B cell (primary cell): ENCODE measurements at places on chromosomes 1 and 21.

GRCh38 chr1:195336812-195337211, 1271.4 kb downstream of the KCNT2 start:
- H3K4me3 ChIP-seq = no peak overlapping the region
- H3K36me3 ChIP-seq = no peaks in the 10 kb centered on the region
- no peaks in the 10 kb centered on the region for H3K27me3 ChIP-seq
- no peak for DNase-seq
- H3K27ac ChIP-seq = no peak overlapping the region
- no peaks in the 10 kb centered on the region for H3K4me1 ChIP-seq

- DNase-seq = no peak
- H3K4me1 ChIP-seq = peaks cover 45% of the 10 kb centered on the region
- no peak overlapping the region for H3K4me3 ChIP-seq
- H3K27ac ChIP-seq = no peak overlapping the region
Observed at GRCh38 chr1:9592510-9593075, 3.9 kb downstream of the TMEM201 start.

DNA sequence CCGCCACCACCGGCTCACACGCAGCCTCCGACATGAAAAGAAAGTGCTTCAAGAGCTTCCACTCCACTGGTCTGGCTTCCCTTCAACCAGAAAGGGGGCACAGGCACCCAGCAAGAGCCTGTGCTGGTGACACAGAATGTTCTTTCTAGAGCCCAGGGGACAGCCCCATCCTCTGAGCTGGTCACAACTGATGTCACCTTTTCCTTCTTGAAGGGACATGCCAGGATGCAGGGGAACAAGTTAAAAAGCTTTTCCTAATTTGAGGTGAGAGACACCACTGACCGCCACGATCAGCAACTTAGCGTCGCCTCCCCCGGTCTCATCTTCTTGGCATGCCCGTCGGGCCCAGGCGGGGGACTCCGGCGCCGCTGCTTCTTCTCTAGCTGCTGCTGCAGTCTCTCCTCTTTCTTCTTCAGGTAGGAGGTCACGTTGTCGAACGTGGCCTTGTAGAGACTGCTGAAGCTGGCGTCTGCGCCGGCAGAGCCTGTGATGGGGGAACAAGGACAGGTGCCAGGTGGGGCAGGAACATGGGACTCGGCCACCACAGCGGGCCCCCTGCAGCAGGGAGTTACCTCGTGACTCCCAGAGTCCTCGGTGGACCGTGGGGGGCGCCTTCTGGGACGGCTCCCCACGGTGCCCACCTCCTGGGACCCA, 29.5 kb downstream of the WDR4 start:
- no peak for DNase-seq
- no peaks in the 10 kb centered on the region for H3K4me1 ChIP-seq
- H3K4me3 ChIP-seq = no peak overlapping the region
- H3K36me3 ChIP-seq = peaks cover 71% of the 10 kb centered on the region

DNA sequence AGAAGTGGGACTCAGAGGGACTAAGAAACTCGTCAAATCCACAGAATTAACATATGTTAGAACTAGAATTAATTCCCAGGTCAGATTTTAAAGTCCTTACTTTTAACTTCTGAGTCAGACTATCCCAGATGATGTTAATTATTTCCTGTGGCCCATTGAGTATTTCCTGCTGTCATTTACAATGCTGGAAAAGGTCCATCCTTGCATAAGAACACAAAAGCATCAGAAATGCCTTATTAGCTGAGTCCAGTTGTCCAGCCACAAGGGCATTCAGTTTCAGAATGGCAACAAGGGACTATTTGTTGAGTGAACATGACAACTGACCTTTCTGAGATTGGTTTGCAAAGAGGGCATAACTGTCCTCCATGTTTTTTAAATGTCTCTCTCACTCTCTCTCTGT, 16.5 kb upstream of the HIVEP3 start:
- H3K27ac ChIP-seq = no peak overlapping the region
- no peaks in the 10 kb centered on the region for H3K36me3 ChIP-seq
- H3K4me3 ChIP-seq = no peak overlapping the region
- DNase-seq = no peak
- no peaks in the 10 kb centered on the region for H3K4me1 ChIP-seq

GRCh38 chr1:175927944-175928343, 184.5 kb upstream of the TNR start:
- no peaks in the 10 kb centered on the region for H3K4me1 ChIP-seq
- H3K36me3 ChIP-seq = no peaks in the 10 kb centered on the region
- no peak for DNase-seq

DNA sequence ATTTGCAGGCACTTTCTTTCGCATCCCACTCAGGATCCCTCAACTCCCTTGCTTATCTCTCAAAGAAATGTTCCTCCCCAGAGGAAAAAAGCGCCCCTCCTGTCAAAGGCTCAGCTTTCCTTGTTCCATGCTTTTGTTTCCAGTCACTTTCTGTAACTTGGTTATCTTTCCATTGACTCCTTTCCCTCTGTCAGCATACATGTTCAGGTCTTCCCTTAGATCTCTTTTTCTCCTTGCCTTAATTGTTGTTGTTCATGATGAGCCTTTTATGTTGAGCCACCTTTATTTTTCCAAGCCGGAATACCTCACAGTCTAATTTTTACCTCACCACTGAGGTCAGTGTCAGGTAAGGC, 46.5 kb upstream of the PODN start:
- H3K36me3 ChIP-seq = no peaks in the 10 kb centered on the region
- H3K27me3 ChIP-seq = no peaks in the 10 kb centered on the region
- H3K27ac ChIP-seq = no peak overlapping the region
- peaks cover 19% of the 10 kb centered on the region for H3K4me1 ChIP-seq
- DNase-seq = peak; percentile 6

DNA sequence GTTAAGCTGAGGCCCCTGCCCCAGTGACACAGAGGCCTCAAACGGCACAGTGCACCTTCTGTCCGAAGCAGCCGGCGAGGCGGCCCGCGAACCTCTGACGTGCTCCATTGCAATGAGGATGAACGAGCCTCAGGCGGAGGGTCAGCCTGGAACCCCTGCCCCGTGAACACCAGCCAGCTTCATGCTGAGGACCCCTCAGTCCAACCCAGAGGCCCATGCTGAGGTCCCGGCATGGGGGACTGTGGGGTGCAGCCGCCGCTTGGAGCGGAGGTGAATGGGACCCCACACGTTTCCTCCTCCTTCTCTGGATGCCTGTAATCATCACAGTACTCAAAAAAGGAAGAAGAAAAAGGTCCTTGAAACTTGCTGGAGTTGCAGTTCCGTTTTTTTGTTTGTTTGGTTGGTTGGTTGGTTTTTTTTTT, 62.1 kb downstream of the PRKCZ start:
- peak overlapping the region; percentile 61 for H3K27ac ChIP-seq
- H3K4me3 ChIP-seq = peak overlapping the region; percentile 38
- H3K4me1 ChIP-seq = peaks cover 20% of the 10 kb centered on the region
- H3K27me3 ChIP-seq = no peaks in the 10 kb centered on the region
- peak; percentile 76 for DNase-seq

DNA sequence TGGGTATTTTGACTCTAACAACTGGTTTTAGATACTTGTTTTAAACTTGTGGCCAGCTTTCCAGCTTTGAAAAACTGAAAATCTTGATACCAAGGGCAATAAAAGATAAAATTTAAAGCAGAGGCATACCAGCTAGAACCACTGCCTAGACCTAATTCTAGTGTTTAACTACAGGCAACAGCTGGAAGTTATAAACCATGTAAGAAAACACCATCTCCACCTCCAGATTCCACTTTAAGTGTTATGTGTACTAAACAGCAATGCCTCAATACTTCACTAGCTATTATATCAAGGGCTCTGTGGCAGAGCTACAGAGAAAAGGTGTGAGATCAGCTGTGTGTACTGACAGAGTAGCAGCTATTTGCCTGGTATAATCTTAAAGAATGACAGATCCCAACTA, 69.5 kb downstream of the LPAR3 start:
- no peaks in the 10 kb centered on the region for H3K36me3 ChIP-seq
- H3K4me1 ChIP-seq = no peaks in the 10 kb centered on the region
- H3K4me3 ChIP-seq = no peak overlapping the region
- no peaks in the 10 kb centered on the region for H3K27me3 ChIP-seq
